Lung microvascular endothelial cell (primary cell): ENCODE measurements at places on chromosomes 6 and 20.

DNA sequence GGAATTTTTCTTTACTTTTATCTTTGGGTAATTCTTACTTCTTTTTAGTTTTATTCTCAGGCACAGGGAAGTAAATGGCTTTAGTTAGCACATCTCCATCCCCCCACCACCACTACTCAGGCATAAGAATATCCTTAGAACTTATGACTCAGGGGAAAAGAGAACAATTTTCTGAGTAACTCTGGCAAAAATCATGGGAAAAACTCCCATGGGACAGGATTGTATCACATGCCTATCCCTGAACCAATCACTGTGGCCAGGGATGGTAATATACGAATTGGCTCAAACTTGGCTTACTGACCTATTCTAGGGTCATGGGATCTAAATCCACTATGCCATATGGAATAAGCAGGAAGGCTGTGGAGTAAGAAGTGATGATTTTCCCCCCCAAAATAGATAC is 339.1 kb downstream of the BTBD3 start:
- no peak for DNase-seq

DNA sequence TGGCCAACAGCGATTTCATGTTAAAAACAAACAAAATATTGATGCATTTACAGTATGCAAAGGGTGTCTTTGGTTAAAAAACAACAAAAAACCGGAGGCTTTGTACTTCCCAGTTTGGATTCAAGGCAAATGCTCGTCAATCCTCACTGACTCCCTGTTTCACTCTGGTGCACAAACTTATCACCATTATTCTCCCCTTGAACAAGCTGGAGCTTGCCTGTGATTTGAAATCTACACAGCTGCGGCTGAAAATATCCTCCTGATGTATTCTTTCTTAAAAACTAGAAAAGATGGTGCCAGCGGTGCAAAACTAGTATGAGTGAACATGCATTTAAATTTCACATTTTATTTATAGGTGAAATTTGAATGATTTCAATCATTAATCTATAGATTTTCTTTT is 3.3 kb downstream of the PERP start:
- DNase-seq, result no peak

GRCh38 chr20:10466325-10466724 is 31.2 kb downstream of the SLX4IP start:
- DNase-seq, result peak; percentile 32

GRCh38 chr20:4937407-4938319 is 63.6 kb downstream of the SLC23A2 start:
- DNase-seq, result no peak

DNA sequence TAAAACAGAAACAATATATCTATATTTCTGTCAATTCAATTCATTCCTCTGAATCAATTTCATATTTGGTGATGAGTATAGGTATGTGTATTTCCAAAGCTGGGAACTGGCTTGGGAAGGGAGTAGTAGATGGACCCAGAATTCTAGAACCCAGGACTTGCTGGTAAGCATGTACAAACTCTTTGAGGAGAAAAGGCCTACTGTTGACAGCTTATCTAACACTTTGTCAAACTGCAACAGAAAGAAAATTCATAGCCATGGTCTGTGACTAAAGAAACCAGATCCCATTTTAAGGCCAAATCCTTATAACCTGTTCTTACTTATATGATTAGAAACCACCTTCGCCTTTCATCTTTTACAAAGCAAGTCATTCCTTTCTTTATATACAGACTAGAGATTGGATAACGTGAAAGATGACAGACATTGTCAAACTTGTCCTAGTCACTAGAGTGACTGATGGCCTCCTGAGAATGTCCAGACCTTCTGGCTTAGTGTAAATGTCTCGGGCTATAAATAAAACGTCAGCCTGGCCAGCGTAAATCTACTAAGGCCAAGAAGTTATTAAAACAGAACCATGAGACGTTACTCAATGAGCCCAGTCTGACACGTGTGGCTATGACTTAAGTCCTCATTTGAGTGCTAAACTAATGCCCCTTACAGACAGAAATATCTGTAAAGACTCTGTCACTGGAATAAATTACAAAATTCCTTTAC is 152.3 kb downstream of the ALDH8A1 start:
- DNase-seq, result no peak
